SK-MEL-5 (cell line): ENCODE measurements at places on chromosomes 1 and 21. TPM values are rescaled to one million over a fixed set of nuclear protein-coding genes. Genes with fewer than 3 reads are reported as not detected.
A peak's percentile ranks its signal among the peaks of the same experiment; 100 is the strongest.

DNA sequence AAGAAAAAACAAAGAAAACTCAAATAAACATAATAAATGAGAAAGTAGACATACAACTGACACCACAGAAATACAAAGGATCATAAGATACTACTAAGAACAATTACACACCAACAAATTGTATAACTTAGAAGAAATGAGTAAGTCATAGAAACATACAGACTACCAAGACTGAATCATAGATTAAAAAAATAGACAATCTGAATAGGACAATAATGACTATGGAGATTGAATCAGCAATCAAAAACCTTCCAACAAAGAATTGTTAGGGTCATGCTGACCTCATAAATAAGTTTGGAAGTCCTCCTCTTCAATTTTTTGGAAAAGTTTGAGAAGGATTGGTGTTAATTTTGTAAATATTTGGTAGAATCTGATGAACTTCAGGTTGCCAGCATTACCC, 159.0 kb downstream of the PTBP2 start:
- no peak for DNase-seq

GRCh38 chr1:221711063-221711577, 30.8 kb downstream of the DUSP10 start:
- peak; percentile 39 for DNase-seq

DNA sequence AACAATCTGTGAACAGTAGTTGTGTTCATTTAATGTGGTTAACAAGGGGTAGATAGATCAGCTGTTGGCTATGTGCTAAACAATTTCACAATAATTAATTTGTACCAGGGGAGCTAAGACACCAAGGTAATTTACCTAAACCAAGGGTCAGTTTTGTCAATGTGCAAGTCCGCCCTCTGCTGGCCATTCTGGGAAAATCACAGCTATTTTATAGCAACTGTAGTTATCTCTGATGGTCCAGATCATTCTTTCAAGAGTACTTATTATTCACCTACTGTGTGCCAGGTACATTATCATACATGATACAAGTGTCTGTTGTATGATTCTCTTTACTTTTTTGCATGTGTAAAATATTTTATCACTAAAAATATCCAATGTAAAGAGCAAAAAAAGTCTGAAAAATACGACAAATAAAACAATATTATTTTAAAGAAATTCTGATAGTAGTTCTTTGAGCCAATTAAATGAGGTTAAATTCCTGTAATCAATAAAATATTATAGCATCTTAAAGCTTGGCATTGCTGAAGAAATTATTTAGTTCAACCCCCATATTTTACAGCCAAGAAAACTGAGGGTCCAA, 312.3 kb upstream of the FAM78B start:
- DNase-seq: peak; percentile 51

DNA sequence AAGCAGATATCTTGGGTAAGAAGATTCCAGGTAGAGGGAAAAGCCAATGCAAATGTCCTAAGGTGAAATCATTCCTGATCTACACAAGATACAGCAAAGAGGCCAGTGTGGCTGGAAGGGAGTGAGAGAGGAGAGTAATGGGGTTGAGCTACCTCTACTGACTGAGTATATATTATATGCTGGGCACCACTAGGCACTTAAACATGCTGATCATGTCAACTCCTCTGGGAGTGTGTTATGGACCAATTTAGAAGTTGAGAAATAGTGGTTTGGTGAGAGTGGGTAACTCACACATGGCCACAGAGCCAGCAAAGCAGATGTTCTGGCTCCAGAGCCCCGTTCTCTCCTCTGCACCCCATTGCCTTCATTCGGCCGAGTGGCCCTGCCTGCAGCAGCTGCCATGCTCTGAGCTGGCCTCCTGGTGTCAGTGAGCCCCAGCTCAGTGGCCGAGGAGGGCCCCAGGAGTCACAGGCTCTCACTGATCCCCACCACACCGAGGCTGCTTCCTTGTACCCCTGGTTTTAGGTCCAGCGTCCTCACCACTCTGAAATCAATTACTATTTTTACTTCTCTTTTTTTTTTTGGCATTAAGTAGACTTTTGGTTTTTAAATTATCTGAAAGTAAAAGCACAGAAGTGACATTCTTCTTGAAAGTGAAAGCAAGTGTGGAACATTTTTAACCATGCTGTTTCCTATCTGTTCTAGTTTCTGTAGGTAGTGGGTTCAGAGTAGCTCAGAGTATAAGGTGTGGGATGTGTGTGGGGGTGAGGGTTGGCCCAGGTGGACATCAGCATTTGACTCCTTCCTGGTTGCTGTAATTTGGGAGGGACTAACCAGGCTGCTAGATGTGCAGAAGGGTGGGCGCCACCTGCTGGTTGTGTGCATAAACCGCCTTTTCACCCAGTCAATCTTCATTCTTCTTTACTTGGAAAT, 45.8 kb upstream of the CRNN start:
- peak; percentile 90 for DNase-seq

- no peak for DNase-seq
Measured at GRCh38 chr1:61498342-61498741, 226.6 kb downstream of the TM2D1 start.

DNA sequence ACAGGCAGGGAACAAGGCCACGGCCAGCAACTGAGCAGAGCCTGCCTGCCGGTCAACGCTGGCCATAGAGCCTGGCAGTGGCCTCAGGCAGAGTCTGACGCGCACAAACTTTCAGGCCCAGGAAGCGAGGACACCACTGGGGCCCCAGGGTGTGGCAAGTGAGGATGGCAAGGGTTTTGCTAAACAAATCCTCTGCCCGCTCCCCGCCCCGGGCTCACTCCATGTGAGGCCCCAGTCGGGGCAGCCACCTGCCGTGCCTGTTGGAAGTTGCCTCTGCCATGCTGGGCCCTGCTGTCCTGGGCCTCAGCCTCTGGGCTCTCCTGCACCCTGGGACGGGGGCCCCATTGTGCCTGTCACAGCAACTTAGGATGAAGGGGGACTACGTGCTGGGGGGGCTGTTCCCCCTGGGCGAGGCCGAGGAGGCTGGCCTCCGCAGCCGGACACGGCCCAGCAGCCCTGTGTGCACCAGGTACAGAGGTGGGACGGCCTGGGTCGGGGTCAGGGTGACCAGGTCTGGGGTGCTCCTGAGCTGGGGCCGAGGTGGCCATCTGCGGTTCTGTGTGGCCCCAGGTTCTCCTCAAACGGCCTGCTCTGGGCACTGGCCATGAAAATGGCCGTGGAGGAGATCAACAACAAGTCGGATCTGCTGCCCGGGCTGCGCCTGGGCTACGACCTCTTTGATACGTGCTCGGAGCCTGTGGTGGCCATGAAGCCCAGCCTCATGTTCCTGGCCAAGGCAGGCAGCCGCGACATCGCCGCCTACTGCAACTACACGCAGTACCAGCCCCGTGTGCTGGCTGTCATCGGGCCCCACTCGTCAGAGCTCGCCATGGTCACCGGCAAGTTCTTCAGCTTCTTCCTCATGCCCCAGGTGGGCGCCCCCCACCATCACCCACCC, at the start of gene TAS1R3:
Gene TAS1R3, plus strand, starts transcription at position 213 of the 898 bp plus-strand sequence. Its CDS starts 66 bp downstream, at position 279.
- no peak for DNase-seq

GRCh38 chr21:39384674-39385298, 35.9 kb upstream of the HMGN1 start:
- no peak for DNase-seq

- no peak for DNase-seq
Measured at GRCh38 chr1:31869449-31869848, 53.6 kb upstream of the SPOCD1 start.

GRCh38 chr1:14634486-14634885, 36.0 kb downstream of the KAZN start:
- peak; percentile 9 for DNase-seq

DNA sequence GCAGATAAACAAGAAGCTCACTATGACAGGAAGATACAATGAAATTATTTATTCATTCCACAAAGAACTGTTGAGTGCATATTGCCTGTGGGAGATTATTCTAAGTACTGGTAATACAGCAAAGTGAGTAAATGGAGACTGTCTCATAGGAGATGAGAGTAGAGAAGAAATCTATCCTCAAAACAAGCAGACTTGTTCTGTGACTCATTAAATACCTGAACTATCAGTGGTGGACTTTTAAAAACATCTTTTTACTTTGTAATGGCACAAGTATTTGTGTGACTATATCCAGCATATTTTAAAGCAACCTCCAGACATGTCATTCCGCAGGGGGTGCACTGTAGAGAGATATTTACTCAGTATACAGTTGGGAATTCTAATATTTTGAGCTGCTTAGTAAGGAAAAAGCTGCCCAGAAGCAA, 259.2 kb downstream of the FMN2 start:
- DNase-seq: peak; percentile 73

GRCh38 chr1:96538883-96539282, 182.7 kb upstream of the PTBP2 start:
- no peak for DNase-seq

- DNase-seq: no peak
Measured at GRCh38 chr1:94753171-94753972, 66.8 kb upstream of the SLC44A3 start.

- no peak for DNase-seq
Measured at GRCh38 chr1:246709835-246710234, 14.4 kb upstream of the SCCPDH start.

DNA sequence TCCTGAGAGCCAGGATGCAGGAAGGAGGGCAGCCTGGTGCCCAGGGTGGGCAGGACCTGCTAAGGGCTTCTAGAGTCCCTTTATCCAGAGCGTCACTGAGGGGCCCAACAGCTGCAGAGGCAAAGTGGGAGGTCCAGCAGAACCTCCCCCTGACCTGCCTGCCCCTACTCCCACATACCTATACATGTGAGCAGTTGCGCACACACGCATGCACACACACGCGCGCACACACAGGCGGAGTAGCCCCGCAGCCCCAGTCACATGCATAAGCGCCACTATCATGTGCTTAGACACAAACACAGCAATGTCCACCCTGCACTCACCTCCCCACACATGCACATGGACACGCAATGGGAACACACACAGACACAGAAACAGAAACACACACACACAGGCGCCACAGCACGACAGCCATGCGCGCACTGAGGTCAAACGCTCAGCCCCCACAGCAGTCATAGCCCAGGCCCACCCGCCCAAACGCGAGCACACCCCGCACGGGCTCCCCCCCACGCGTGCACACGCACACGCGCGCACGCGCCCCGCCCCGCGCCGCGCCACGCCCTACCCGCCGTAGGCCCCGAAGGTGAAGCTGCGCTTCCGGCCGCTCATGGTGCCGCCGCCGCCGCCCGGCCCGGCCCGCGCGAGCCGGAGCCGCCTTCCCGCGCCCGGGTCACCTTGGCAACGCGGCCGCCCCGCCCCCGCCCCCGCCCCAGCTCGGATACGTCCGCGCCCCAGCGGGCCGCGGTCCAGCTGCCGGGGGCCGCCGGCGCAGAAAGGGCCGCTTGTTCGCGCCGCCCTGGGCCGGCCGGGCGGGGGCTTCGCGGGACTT, 17.7 kb downstream of the RAP1GAP start:
- no peak for DNase-seq

- DNase-seq: no peak
Measured at GRCh38 chr1:230495076-230495475, 68.9 kb upstream of the PGBD5 start.

GRCh38 chr1:229896306-229896705, 170.7 kb upstream of the GALNT2 start:
- no peak for DNase-seq

GRCh38 chr1:59686170-59686569, 128.6 kb upstream of the HOOK1 start:
- no peak for DNase-seq

GRCh38 chr1:155499263-155499662, 63.3 kb downstream of the ASH1L start:
- DNase-seq: no peak

DNA sequence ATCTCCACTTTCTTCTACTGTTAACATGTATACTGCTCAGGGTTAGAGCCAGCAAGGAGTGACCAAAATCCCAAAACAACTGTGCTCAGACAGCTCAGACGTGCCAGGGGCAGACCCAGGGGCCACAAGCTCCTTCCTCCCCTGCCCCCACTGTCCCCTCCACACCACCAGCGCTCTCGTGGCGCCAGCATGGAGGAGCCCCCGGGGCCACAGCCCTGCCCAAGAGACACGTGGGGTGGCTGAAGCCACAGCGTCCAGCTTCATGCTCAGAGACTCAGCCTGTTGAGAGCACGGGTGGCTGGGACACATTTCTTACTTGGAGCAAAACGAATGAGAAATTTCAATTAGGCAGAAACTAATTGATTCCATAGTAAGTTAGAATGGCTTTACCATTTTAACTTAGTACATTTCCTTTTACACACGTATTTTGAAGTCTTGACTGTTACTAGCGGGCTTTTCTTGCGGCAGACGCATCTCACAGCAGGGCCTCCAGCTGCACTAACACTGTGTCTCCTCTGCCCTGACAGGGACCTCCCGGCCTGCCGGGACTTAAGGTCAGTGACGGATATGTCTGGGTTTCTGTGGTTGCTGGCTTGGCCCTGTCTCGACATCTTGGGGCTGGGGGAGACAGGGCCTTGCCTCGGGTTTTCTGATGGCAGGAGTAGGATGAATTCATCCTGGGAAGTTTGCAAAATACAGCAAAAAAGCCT, 54.2 kb downstream of the SLC19A1 start:
- no peak for DNase-seq

DNA sequence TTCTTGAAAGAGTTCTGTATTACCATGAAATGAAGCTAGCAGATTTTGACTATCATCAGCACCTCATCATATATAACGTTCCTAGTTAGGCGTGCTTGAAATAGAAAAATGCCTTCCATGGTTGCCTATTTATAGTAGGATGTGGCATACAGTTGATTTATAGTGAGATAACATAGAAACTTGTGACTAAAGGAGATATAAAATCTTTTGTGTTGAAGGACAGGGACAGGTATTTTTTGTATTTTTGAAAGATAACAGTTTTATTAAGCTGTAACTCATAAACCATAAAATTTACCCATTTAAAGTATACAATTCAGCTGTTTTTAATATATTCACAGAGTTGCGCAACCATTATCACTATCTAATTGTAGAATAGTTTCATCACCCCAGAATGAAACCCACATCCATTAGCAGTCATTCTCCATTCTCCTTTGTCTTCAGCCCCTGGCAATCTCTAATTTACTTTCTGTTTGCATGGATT, 19.3 kb downstream of the SPEN start:
- no peak for DNase-seq

GRCh38 chr1:235073968-235074522, 54.6 kb downstream of the TOMM20 start:
- no peak for DNase-seq

GRCh38 chr1:91499904-91500755, 521 bp upstream of the CDC7 start:
- DNase-seq: no peak

- DNase-seq: no peak
Measured at GRCh38 chr1:175191659-175192058, 917 bp downstream of the KIAA0040 start.

DNA sequence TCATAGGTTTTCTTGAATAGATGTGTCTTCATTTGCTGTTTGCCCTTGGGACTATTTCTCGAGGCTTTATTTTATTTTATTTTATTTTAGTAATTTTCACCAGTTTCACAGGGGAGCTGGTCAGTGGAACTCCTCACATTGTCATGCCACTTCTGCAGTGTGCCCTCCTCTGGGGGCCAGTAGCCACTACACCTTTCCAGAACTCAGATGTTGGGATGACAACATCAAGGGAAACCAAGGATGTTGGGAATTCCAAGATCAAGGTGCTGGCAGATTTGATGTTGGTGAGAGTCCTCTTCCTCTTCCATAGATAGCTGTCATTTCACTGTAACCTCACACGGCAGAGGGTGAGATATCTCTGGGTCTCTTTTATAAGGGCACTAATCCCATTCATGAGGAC, 35.5 kb downstream of the SLC26A9 start:
- DNase-seq: peak; percentile 62

Gene RAB13
- 52.4 and 55.6 TPM in 2 replicates for total RNA-seq

Gene CHRM3
- 1.3 and 1.8 TPM in 2 replicates for total RNA-seq

Gene CTSE
- total RNA-seq: 0.19 TPM in 1 of 2 replicates, not detected in the other

Gene ZNF695
- 0.08 and 0.72 TPM in 2 replicates for total RNA-seq

Gene DCST1
- not detected in 2 replicates for total RNA-seq

Gene CYP2J2
- 0.98 and 1.3 TPM in 2 replicates for total RNA-seq

Gene PAQR7
- 4.2 TPM in 2 replicates for total RNA-seq

Gene KCNQ4
- 0.11 TPM in 1 of 2 replicates, not detected in the other for total RNA-seq

Gene OPTC
- total RNA-seq: not detected in 2 replicates

Gene LCE1A
- not detected in 2 replicates for total RNA-seq
